ENCODE measurements at places on chromosomes 13 and 19.

DNA sequence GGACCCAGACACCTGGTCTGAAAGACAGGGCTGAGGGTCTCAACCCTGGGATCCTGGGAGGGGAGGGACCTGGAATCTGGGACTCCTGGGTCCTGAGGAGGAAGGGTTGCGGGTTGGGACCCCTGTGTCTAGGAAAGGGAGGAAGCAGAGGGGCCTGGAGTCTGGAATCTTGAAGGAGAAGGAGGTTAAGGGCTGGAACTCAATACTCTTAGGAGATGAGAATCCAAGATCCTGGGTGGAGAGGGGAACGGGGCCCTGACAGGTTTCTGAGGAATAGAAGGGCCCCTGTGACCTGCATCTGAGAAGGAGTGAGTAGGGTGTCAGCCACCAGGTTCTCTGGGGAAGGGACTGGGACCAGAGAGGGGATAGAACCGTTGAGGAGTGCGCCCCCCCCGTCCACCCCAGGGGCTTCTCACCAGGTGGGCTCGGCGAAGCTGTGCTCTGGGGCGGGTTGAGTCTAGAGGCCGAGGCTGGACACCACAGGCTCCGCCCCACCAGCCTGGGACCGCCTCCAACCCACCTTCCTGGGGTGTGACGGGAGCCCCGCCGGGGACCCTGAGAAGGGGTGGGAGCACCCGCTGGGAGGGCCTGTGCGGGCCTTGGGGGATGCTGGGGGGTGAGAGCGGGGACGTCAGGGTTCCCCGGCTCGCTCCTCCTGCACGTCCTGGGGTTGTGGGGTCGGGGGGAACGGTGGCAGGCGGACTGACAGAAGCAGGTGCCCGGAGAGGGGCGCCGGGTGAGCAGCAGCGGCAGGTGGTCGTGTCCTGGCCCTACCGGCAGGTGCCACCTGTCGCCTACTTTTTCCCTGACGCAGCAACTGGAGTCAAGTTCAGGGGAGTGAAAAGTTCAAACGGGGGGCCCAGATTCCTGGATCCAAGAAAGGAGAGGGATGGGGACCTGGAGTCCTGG is at the start of gene MAMSTR:
MAMSTR (minus strand) TSS at position 463 of the 909 bp plus-strand sequence. CDS start 694 bp downstream, outside the sequence.
- DNase-seq = no peak

DNA sequence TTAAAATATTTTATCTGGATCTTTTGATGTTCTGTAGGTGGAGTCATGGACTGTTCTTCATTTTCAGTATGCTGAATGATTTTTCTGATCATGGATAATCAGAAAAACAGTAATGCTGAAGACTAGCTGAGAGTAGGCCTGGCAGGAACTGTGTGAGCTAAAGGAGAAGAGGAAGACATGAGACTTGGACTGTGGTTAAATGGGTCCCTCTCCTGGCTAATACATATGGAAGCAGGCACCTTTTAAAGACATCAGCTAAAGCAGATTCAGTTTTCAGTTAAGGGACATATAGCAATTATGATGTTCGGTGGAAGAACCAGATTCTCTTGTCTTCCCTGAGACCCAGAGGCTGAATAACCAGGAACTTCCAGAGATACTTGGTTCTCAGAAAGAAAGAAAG is 169.4 kb downstream of the OLFM4 start:
- no peak for DNase-seq

GRCh38 chr13:114072421-114072820 is 60.0 kb downstream of the RASA3 start:
- no peak for DNase-seq

DNA sequence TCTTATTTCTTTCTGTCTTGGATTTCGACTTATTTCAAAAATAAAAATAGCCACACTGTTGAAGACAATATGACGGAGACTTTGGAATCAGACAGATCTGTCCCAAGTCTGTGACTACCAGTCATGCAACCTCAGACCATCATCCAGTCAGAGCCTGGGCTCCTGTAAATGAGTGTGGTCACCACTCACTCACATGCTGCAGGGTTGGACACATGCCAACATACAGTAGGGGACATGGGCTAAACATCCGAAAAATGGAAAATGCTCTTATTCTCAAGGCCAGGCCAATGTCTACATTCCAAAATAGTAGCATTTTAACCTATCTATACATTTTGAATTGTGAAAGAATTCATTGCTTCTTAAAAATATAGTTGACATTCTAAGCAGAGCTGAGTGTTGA is 75.5 kb upstream of the EDNRB start:
- no peak for DNase-seq

GRCh38 chr13:80009760-80010159 is 331.2 kb downstream of the SPRY2 start:
- no peak for DNase-seq

GRCh38 chr13:35157143-35157755 is 215.2 kb downstream of the NBEA start:
- no peak for DNase-seq

DNA sequence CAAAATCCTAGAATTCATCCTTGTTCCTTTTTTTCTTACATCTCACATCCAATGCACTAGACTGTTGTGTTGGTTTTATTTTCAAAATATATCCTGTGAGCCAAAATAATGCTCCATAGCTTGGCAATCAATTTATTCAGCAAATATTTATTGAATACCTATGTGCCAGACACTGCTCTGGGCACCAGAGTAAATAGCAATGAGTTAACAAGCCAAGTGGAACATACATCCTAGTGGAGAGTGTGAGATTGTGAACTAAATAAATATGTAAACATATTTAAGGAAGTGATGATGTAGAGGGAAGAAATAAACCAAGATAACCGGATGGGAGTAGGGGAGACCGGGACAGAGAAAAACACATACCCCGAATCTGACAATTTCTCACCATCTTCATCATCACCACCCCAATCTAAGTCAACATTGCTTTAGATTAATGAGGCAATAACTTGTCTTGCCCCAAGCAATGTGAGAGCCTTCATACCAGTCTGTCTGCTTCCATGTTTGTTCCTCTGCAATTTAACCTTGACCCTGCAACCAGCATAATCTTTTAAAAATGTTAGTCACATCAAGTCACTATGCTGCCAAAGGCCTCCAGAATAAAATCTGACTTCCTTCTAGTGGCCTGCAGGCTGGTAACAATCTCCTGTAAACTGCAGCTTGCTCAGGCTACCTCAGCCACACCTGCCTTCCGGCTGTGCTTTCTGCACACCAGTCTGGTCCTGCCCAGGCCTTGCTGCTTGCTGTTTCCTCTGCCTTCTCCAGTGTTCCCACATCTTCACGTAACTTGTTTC is 199.2 kb downstream of the DLEU7 start:
- no peak for DNase-seq

DNA sequence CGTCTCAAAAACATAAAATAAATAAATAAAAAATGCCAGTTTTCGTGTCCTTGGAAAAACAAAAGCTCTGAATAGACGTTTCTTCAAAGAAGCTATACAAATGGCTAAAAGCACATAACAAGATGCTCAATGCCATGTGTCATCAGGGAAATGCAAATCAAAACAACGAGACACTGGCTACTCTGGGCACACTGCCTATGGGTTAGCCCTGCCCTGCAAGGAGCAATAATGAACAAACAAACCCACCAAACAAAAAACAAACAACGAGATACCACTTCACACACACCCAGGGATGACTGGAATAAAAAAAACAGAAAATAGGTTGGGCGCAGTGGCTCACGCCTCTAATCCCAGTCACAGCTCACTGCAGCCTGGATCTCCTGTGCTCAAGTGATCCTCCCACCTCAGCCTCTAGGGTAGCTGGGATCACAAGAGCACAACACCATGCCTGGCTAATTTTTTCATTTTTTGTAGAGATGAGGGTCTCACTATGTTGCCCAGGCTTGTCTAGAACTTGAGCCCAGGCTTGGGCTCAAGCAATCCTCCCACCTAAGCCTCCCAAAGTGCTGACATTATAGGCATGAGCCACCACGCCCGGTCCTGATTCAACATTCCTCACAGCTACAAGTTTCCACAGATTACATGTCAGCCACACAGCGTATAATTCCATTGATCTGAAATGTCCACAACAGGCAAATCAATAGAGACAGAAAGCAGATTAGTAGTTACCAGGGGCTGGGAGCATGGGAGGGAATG is 15.5 kb upstream of the ISYNA1 start:
- DNase-seq = no peak

All from effector memory CD4-positive, alpha-beta T cell (primary cell).